Stimulated activated CD4-positive, alpha-beta T cell treated with anti-CD3 and anti-CD28 coated beads, Interleukin-2, amount 100 ng/mL, for 24 hours (primary cell): ENCODE measurements at places on chromosomes 6 and 20.
A peak's percentile ranks its signal among the peaks of the same experiment; 100 is the strongest.

- DNase-seq, result no peak
Measured at GRCh38 chr6:44572346-44572745, 184.8 kb downstream of the CDC5L start.

DNA sequence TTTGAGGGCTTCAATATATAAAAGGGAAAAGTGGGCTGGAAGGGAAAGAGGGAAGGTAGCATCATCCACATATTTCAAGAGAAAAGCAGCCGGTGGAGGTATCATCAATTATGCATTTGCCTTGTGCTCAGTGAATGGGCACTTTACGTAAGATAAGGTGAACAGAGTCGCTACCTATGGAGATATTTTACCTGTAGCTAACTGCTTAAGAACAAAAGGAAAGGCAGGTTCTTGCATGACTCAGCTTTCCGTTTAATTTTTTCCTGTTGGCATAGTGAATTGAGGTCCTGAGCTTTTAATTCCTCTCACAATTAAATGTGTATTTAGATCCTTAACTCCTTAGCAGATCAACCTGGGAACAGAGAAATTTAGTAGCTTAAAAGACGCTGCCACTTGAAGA, 25.5 kb upstream of the PLCB4 start:
- DNase-seq, result no peak

DNA sequence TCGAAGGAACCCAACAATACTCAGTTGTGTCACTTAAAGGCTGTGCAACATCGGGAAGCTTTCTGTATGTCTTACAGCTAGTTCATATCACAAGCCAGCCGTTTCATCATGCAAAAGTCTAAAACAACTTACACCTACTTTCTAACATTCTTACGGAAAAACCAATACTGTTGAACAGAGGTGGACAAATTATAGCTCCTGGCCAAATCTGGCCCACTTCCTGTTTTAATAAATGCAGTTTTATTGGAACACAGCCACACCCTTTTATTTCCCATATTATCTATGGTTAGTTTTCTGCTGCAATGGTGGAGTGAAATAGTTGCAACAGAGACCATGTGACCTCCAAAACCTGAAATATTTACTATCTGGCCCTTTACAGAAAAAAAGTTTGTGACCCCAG, 46.6 kb downstream of the MYB start:
- no peak for DNase-seq

- DNase-seq, result no peak
Measured at GRCh38 chr6:20207088-20207418, 5.2 kb downstream of the MBOAT1 start.

- DNase-seq, result peak; percentile 70
Measured at GRCh38 chr20:57399587-57400155, 8.5 kb downstream of the RBM38 start.

GRCh38 chr20:36368869-36369268, 62.7 kb downstream of the DLGAP4 start:
- no peak for DNase-seq

- no peak for DNase-seq
Measured at GRCh38 chr20:3454831-3455230, 16.0 kb upstream of the ATRN start.

DNA sequence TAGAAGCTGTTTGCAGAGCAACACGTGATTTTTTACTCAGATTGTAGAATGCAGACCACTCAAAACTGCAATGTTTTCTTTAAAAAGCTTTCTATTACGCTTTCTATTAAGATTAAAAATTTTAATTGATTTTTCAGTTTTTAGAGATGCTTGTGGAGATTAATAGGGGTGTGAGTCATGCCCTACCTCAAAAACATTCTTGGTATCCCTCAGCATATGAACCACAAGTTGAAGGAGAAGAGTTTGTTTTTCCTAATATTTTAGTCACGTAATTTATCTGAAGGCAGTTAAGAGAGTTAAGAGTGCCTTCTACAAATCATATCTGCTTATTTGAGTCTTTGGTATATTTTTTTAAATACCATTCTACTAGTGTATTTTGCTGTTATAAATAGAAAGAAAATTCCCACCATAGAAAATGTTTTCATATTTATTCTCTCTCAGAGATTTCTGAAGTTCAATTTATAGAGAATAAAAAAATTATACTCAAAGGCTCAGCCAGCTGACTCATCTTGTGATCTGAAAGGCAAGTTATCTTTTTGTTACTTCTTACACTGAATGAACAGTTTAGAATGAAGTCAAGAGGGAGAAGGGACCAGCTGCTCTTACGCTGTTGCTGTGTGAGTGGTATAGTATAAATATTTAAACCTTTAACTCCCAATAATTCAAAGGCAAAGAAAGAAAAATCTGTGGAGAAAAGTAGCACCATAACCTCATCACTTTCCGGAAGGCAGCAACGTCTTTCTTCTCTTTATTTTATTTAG, 7.6 kb downstream of the RIPOR2 start:
- no peak for DNase-seq

DNA sequence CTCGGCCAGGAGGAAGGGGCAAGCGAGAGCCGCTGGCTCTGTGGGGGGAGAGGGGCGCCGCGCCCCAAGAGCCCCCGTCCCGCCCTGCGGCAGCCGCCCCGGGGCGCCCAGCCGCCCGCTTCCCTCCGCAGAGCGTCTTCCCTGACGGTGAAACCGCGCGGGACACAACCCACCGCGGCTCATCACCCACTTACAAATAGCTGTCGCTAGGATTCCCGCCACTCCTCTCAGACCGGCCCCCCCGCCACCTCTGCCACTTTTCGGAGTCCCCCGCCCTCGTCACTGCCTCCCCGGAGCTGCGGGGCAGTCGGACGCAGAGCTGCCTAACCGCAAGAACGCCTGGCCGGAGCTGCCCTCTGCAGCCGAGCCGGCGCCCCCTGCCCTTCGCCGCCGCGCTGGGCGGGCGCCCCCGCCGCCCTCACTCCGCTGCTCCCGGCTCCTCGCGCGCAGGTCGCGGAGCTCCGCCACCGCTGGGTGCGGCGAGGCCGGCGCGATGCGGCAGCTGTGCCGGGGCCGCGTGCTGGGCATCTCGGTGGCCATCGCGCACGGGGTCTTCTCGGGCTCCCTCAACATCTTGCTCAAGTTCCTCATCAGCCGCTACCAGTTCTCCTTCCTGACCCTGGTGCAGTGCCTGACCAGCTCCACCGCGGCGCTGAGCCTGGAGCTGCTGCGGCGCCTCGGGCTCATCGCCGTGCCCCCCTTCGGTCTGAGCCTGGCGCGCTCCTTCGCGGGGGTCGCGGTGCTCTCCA, at the start of gene SLC35D3:
Gene SLC35D3, plus strand, starts transcription at position 366 of the 749 bp plus-strand sequence. Its CDS starts 128 bp downstream, at position 494.
- no peak for DNase-seq

- DNase-seq, result no peak
Measured at GRCh38 chr6:158321960-158322359, 9.7 kb downstream of the TULP4 start.

- DNase-seq, result no peak
Measured at GRCh38 chr6:128595544-128595943, 75.1 kb upstream of the PTPRK start.

DNA sequence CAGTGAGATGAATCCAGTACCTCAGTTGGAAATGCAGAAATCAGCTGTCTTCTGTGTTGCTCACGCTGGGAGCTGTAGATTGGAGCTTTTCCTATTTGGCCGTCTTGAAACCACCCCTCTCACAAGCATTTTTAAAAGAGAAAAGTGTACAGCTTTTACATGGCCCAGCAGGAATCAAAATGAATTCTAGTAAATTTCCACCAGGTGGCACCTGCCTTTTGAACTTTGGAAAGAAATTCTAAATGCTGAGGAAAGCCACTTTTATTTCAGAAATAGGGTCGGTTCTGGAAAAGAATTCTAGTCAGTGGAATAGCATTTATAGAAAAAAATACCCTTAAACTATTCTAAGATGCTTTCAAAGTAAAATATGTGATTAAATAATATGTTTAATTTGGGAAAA, 647.8 kb downstream of the CD109 start:
- DNase-seq, result no peak
